Stimulated activated CD8-positive, alpha-beta memory T cell treated with anti-CD3 and anti-CD28 coated beads, Interleukin-7, amount 100 ng/mL, for 1 hour (primary cell): ENCODE measurements at places on chromosomes 3 and 15.

DNA sequence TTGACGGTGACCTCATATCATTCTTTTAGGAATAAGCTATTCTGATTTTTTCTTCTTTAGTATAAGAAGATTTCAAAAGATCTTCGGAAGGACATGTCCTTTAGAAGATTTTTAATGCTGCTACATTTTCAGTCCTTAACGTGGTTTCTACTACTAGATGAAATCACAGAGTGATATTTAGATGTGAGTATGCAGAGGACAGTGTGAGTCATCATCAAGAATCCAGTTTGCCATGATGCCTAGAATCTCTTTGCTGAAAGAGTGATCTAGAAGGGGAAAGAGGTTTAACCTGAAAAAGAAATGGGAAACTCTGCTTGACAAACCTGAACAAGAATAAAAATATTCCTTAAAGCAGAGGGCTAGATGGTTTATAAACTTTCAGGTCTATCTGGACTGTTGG lies 43.2 kb downstream of the SLC7A14 start:
- no peak for DNase-seq

DNA sequence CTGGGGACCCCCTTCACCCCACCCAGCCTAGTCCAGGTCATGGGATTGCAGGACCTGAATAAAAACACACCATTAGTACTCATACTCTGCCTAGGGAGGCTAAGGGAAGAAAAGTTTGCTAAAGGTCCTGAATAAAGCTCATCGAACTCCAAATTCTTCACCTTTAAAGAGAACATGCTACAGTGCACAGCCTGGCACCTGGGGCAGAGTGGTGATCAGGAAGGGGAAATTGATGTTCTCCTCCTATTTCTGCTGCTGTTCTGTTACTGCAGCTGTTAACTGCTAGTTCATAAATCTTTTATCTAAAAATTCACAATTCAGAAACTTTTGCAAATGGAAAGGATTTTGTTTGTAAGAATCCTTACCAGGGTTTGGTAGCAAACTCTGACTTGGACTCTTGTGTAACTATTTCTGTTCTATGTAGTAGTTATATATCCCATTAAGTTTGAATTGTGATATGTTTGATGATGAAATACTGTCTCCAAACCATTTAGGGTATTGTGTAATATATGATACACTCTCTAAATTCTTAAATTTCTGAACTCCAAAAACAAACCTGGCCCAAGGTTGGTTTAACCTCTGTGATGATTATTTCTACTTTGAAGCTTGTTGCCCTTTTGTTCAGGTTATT lies 27.9 kb downstream of the MCTP2 start:
- DNase-seq: no peak

GRCh38 chr15:42503825-42504224 lies 8.4 kb downstream of the SNAP23 start:
- DNase-seq: no peak

DNA sequence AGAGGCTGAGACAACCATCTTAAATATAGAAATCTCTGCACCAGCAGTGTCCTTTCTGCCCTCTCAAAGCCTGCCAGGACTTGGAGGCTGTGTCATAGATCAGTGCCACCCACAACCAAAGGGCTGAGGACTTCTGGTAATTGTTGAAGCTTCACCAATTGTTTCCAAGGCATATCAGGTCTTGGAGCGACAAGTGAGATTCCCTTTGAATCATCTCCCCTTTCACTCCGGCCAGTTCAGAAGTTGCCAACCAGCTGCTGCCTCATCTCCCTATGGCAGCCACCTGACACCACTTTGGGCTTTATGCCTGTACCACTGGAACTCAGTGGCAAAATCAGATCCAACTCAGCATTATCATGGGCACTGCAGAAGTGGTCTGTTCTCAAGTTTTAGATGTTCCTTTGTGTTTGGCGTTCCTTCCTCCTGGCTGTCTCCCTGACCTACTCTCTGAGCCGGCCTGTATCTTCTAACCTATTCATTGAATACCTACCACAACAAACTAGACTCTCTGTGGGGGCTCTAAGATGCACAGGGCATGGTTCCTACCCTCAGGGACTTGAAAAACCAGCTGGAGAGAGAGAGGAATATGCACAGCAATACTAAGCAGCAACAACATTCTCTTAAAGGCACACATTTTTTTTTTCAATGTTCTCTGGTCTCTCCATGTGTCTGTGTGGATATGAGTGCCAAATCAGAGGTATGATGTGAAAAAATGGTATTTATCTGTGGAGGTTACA lies 90.8 kb upstream of the PFN2 start:
- DNase-seq: no peak

DNA sequence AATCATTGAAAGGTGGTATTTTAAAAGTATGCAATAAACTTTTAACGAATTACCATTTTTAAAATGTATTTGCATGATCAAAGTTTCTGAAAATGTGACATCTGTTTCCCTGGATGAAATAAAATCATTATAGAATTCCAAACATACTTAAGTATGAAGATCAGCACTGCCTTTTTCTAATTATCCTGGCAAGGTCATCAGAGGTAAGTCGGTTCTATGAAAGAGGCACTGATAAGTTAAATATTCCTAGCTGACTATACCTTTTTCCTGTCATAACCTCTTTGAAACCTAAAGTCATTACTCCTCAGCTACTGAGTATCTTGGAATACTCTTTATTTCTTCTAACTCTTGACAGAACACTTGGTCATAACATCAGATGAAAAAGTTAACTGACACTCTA lies 406.1 kb upstream of the ALCAM start:
- DNase-seq: no peak

DNA sequence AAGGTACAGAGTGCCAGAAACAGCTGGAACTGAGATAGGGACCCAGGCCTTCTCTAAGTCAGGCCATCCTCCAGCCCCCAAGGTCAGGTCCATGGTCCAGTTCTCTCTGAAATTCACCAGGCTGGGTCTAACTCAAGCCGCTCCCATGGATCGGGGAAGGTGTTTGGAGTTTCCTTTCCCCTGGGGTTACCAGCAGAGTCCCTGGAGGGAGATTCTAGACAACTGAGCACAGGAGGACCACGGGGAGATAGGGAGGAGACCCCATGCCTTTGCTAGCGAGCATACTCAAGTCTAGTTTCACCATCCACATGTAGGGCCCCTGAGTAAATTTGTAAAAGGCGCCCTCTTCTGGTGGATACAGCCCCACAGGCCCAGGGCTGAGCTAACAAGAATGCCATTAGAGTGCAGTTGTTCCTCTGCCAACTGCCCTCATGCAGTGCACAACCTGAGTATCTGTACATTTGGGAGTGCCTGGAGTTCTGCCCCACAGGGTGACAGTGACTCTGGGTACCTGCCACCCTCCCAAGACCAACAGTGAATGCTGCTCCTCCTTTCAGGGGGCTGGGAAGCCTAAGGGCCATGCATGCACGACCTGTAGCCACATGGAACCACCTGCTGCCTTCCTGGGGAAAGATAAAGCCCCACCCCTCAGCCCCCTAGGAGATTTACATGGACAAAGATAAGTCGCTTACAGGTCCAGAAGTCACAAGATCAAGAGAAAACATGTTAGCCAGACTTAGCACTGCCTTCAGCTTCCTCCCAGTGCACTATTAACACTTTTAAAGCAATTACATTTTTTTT lies 89.0 kb downstream of the IQSEC1 start:
- peak; percentile 37 for DNase-seq

- DNase-seq: no peak
Measured at GRCh38 chr3:194257151-194257621, 93.9 kb downstream of the CPN2 start.

DNA sequence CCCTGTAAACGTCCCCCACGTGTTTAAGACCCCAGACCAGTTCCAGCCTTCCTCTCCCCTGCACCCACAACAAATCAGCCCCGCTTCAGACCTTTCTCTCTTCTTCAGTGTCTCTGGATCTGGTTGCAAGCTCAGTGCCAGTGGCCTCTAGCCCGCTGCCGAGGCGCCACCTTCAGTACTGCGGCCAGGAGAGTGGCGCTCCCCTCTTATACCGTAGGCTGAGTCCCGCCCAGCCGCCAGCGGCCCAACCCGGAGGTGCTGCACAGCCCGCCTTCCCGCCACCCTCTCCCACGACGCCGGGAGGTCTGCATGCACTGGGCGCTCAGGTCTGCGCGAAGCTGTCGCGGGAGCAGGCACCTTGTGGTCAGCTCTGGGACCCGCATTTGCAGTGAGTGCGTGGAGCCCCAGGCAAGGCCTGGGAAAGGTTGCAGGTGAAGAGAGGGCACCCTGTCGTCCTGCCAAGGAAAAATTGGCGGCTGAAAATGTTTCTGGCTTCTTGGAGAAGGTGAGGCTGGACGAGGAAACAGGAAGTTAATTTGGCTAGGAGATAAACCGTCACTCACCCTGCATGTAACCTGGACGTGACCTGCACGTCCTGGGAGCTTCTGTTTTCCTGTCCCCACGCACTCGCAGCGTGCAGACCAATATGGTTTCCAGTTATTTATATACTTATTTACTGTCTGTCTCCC lies at the start of gene C2CD4B:
Gene C2CD4B, minus strand, starts transcription at position 182 of the 689 bp plus-strand sequence. CDS start 301 bp downstream, outside the sequence.
- DNase-seq: no peak

GRCh38 chr3:149590691-149591441 lies 67.0 kb downstream of the WWTR1 start:
- DNase-seq: no peak

DNA sequence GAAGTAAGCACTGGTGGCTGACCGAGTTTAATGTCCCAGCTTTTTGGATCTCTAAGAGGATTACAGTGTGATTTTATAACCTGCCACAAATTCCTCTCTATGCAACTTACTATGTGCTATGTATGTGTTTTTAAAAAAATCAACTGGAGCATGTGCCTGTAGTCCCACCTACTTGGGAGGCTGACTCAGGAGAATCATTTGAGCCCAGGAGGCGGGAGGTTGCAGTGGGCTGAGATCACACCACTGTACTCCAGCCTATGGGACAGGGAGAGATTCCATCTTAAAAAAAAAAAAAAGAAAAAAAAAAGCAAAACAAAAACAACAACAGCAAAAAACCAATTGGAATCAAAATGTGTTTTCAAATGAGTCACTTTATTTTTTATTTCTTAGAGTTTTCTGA lies 29.6 kb downstream of the DUT start:
- DNase-seq: no peak

DNA sequence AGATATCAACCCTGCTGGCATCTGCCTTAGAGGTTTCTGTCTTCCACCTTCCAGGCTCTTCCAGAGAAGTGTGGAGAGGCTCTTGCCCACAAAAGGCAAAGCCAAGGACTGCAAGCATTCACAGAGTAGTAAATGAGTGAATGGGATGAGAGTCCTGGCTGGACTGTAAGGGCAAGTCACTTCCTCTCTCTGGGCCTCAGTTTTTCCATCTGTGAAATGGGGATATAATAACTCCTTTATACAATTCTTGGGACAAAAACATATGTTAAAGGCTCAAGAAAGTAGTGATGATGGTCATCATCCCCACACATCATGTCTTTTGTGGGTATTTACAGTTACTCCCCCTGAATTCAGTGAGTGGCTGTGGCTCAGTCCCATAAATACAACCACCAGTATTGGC lies 10.7 kb upstream of the FGD5 start:
- no peak for DNase-seq
